ENCODE measurements at places on chromosomes 16 and 17.

- DNase-seq: peak; percentile 43
Observed at GRCh38 chr17:42153919-42154742, 658 bp downstream of the RAB5C start.

DNA sequence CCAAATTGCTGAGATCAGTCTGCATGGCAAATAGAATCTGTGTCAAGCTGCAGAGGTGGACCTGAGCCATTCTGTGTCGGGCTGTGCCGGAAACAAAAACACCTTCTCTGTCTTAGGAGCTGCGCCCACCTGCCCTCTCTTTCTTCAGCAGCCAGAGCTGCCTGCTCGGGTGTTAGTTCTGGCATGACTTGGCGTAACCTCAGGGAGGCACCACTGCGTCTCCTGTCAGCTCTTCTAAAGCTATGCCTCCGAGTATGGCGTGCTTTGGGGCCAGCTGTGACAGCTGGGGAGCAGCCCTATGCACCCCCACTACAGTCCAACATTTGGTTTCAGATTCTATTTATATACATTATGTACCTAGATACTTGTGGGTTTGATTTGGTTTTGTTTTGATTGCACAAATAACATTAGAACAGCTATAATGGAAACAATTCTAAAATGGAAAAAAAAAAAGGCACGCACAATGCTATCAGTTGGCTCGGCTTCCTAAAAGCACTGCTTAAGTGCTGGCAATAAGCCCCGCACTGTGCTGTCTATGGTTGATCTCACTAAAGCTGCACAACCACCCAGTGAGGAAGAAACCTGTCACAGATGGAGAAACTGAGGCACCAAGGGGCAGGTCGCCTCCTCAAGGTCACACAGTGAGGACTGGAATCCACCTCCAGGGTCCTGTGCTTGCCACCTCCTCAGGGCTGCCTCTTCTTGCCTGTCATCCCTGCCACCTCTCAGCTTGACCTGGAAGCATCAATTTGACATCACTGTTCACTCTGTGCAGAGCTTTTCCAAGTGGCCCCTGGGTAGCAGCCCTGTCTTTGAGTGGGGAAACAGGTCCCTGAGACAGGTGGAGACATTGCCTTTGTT is 18.7 kb upstream of the ADGRG1 start:
- no peak for DNase-seq

DNA sequence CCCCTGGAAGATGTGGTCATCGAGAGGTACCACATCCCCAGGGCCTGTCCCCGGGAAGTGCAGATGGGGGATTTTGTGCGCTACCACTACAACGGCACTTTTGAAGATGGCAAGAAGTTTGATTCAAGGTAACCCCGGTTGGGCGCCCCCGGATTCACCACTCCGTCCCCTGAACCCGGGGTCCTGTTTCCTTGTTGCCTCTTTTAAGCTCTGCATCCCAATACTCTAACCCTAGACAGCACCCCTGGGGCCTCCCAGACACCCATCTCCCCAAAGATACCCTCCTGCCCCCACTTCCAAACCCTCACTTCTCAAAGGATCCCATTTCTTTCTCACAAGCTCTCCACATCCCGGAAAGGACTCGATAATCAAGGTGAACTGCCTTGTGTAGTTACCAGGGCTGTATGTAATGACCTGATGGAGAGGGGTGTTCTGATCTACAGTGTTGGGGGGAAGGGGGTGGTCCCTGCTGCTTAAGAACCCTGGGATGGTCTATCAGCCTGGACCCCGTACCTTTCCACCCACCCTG is 412 bp downstream of the FKBP10 start:
- no peak for DNase-seq

GRCh38 chr17:79850571-79851460 is 11.6 kb upstream of the CBX4 start:
- peak; percentile 72 for DNase-seq

DNA sequence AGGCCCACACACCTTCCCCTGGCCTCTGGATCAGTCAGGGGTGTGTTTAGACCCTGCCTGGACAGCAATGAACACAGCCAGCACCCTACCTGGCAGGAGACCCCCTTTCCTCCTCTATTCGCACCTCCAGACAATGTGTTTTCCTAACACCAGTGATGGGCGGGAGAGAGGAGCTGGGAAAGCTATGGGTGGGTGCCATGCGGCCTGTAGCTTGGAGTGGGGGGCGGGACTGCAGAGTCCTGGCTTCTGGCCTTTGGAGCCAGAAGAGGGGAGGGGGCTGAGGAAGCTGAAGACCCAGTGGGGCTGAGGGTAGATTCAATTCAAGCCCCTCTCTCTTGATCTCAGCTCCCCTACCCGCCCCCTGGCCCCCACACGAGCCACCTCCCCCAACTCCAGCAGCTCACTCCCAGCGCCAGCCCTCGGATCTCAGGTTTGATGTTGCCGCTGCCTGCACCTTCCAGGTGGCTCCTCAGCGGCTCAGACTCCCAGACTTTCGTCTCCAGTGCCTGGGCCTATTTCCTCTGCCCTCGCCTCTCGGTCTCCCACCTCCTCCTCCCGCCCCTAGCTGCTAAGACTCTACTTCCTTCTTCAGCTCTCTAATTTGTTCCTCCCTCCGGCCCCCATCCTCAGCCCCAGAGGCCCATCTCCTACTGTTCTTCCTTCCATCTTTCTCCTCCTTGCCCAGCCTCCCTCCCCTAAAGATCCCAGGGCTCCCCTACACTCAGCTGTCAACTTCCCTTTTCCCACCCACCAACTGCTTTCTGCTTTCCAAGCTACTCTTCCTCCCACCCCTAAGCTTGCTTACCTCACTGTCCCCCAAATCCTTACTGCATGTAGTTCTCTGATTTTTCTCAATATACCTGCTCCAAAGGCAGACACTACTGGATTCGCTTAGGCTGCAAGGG is 6.8 kb upstream of the SP6 start:
- DNase-seq: no peak

DNA sequence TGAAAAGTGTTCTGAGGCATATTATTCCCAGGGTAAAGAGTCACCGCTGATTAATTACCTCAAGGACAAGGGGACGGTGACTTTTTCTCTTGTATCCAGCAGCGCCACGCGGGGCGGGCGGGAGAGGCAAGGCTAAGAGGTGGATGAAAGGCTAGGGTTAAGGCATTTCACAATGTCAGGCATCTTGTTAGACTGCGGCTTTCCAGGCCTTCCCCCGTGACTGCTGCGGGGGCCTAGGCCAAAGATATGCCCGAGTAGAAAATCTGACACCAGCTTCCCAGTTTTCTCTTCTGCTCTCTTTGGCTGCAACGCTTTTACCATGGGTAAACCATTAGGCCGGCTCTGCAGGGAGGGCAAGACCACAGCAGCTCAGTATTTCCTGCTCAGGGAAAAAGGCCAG is 698.2 kb downstream of the MAF start:
- DNase-seq: no peak

DNA sequence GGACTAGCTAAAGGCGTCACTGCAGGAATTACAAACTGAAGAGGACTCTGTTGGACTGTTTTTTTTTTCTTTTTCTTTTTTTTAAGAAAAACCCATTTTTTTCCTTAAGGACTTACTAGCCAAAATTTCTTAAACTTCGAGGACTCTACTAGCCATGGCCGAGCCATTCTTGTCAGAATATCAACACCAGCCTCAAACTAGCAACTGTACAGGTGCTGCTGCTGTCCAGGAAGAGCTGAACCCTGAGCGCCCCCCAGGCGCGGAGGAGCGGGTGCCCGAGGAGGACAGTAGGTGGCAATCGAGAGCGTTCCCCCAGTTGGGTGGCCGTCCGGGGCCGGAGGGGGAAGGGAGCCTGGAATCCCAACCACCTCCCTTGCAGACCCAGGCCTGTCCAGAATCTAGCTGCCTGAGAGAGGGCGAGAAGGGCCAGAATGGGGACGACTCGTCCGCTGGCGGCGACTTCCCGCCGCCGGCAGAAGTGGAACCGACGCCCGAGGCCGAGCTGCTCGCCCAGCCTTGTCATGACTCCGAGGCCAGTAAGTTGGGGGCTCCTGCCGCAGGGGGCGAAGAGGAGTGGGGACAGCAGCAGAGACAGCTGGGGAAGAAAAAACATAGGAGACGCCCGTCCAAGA is 878 bp downstream of the HEXIM1 start:
- DNase-seq: peak; percentile 77

DNA sequence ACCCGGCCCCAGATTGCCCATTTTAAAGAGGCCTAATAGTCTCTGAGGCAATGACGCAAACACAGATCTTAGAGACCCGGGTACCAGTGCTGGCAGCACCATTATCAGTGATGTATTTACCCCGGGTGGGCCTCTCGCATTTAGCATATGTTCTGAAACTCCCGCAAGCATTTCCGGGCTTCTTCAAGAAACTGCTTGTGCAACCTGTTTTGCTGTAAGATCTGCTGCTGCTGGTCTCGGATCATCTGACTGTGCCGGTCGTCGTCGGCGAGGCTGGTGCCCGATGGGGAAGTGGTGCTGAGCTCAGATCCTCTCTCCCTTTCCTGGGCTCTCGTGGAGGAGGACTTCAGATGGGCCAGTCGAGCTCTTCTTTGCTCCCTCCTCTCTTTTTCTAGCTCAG is 12.5 kb downstream of the CEP295NL start:
- no peak for DNase-seq

- DNase-seq: no peak
Observed at GRCh38 chr17:866568-867103, 84.5 kb downstream of the MRM3 start.

DNA sequence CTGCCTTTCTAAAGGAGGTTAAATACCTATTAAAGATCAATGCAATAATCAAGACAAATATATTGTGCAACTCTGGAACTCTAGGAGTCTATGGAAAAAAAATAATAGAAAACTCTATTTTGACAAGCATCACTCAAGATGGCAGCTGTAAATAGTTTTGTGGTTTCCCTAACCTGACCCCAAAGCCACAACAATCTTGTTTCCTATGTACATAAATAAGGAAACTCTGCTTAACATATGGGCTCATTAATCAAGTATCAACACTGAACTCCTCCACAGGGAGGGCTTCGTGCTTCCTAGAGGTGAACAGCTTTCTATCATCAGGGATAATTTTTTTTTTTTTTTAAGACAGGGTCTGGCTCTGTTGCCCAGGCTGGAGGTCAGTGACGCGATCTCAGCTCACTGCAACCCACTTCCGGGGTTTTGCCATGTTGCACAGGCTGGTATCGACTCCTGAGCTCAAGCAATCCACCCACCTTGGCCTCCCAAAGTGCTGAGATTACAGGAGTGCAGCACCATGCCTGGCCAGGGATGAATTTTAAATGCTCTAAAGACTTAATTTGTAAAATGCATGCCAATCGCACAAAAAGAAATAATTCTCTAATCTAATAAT is 42.5 kb downstream of the ARHGAP17 start:
- no peak for DNase-seq

DNA sequence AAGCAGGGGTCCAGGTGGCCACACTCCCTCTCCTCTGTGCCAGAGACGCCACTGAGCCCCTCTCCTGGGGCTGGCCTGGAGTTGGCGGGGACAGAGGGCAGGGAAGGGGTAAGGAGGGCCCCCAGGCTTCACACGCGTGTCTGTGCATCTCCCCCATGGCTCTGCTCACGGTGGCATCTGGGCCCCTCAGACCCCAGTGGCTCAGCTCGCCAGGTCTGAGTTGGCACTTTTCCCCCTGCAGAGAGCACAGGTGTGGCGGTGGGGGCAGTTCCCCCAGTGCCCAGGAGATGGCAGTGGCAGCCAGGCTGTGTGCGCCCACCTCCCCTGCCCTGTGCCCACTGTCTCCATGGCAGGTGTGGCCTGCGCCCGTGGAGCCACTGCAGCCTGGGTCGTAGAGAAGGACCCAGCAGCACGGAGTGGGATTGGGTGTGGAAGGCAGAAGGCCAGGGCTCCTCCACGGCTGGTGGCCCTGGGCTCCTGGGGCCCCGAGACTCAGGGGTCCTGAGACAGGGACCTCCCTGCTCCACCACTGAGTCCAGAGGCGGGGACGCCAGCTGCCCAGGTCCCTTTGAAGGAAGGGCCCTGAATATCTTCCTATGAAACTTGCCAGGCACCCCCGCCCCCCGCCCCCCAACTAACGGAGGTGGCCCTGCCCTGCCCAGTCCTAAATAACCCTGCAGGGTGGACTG is 4.3 kb upstream of the APRT start:
- DNase-seq: no peak

GRCh38 chr17:11622492-11622891 is 24.2 kb downstream of the DNAH9 start:
- DNase-seq: no peak

GRCh38 chr16:68772871-68773270 is 35.8 kb downstream of the CDH1 start:
- DNase-seq: no peak

- DNase-seq: peak; percentile 8
Observed at GRCh38 chr16:14289692-14290340, 218.7 kb downstream of the MRTFB start.

- DNase-seq: peak; percentile 99
Observed at GRCh38 chr17:77322514-77323412, 182.0 kb downstream of the SEC14L1 start.

DNA sequence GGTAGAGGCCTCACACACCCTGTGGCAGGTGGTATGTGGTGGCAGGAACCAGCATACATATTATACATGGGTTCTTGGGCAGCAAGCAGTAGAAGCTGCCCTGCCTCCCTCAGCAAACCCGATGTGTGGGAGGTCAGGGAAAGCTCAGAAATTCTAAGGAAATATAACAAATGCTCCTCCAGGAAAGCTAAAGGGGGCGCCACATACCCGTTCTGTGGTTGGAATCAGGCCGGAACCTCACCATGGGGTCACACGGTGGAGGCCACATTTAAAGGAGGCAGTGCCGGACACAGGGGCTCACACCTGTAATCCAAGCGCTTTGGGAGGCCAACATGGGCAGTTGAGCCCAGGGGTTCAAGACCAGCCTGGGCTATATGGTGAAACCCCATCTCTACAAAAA is 12.4 kb upstream of the KATNB1 start:
- DNase-seq: no peak

- DNase-seq: peak; percentile 85
Observed at GRCh38 chr16:87445486-87445885, 47.3 kb downstream of the ZCCHC14 start.

DNA sequence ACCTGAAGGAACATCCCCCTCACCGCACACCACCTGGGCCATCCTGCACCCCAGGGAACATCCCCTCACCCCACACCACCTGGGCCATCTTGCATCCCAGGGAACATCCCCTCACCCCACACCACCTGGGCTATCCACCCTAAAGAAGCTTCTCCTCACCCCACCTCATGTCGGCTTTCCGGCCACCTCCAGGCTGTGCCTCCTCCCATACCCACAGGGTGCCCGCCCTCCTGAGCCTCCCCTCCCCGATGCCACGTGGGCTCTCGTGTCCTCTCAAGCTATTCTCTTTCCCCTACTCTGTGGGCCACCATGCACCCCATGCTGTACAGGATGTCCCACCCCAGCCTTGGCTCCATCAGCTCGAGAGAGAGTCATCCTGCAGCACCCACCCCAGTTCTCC is 18.0 kb downstream of the MYLK3 start:
- DNase-seq: no peak

GRCh38 chr16:57994778-57995177 is 5.7 kb downstream of the ZNF319 start:
- DNase-seq: peak; percentile 31

DNA sequence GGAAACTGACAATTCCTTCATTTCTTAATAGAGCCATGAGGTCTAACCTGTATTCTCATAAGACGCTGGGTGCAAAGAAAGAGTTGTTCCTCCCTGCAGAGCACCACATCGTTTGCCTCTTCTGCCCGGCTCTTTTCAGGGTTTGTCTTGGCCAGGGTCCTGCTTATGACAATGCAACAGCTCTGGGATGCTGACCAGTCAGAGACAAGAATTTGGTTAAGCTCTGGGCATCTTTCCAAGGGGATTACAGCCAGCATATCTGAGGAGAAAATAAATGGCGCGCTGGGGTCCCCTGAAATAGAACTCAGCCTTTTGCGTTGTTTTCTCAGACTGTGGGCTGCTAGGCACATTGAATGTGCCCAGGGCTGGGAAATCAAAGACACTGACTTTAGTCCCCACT is 128.6 kb downstream of the SHISA6 start:
- DNase-seq: no peak

GRCh38 chr17:83064021-83064731 is 15.2 kb upstream of the METRNL start:
- DNase-seq: no peak

Data from AG10803 (cell line).